ENCODE measurements at places on chromosomes 16 and 17.

- no peak for DNase-seq
These were observed 32.5 kb downstream of the PITPNM3 start for GRCh38 chr17:6523809-6524355.

- DNase-seq, result peak; percentile 60
These were observed 959 bp downstream of the SSH2 start for GRCh38 chr17:29929006-29929532.

DNA sequence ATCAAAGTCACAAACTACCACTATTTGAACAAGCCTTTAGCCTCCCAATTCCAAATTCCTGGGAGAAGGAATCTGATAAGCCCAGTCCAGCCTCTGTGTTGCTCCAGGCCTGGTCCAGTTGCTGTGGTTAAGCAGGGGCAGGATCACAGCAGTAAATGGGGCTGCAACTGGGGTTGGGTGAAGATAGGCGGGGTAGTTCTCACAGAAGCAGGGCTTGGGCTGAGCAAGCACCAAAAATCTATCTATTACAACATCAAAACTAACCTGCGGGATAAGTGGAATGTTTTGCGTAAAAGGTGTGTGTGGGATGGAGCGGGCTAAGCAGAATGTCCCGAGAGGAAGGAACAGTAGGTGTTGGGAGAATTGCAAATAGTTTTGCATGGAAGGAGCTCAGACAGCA, 23.0 kb upstream of the RNF135 start:
- no peak for DNase-seq

GRCh38 chr17:78361225-78361701, 1.4 kb upstream of the SOCS3 start:
- no peak for DNase-seq

DNA sequence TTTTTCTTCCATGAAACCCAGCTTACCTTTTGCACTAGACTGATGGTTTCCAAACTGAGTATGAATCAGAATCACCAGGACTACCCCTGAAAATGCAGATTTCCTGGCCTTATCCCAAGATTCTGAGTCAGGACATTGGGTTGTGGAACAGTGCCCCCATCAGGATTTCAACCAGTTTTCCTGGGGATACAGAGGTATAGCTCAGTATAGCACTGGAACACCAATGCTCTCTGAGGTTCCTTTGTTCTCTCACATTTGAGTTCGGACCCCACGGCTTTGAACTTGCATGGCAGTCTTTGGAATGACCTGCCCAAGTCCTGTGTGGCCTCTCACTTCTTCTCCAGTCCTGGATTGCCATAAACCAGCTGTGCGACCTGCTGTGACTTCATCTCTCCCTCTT, 12.8 kb upstream of the CCL8 start:
- DNase-seq, result peak; percentile 64

Data from dermis microvascular lymphatic vessel endothelial cell (primary cell).